Left kidney (tissue), 8 donors: ENCODE measurements at places on chromosomes 2 and 18. TPM values are rescaled to one million over a fixed set of nuclear protein-coding genes. Genes with fewer than 3 reads are reported as not detected.

PUS10 gene
- polyA plus RNA-seq, result 12.8 TPM

HOXD11 gene
- polyA plus RNA-seq, result 63.7 TPM

DNA sequence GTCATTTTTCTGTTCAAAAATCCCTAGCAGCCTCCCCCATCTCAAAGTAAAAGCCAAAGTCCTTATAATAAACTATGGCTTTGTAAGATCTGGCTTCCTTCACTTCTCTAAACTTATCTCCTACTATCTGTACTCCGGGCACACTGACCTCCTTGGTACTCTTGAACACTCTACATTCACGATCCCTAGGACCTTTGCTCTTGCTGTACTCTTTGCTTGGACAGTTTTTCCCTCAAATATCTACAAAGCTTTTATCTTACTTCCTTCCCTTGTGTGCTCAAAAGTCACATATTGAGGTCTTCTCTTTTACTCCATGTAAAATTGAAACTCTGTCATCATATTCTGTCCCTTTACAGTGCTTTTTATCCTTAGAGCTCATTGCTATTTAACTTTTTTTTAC is 616.6 kb downstream of the IRS1 start:
- DNase-seq, result no peak

DNA sequence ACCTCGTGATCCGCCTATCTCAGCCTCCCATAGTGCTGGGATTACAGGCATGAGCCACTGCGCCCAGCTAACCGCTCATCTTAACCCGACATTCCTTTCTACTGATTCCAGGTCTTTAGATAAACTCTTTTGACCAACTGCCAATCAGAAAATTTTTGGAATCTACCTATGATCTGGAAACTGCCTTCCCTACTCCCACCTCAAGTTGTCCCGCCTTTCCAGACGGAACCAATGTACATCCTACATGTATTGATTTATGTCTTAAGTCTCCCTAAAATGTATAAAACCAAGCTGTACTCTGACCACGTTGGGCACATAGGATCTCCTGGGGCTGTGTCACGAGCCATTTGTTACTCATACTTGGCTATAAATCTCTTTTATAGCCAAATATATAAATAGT is 3.2 kb upstream of the NEU2 start:
- no peak for DNase-seq

DNA sequence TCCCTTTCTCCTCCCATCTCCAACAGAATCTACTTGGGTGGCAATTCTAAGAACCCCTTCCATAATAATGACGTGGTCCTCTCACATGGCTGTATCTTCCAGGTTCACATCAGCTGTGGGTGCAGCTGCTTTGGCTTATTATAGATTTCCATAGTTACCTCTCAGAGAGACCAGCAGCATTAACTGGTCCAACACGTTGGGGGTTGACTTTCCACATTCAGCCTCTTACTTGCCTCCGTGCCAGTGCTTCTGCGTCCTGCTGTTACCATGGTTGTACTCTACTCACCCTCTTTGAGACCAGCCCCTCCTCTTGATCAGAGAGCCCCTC is 570.7 kb downstream of the PLCL1 start:
- DNase-seq, result no peak
